Effector memory CD4-positive, alpha-beta T cell (primary cell): ENCODE measurements at places on chromosomes 5 and 9.

DNA sequence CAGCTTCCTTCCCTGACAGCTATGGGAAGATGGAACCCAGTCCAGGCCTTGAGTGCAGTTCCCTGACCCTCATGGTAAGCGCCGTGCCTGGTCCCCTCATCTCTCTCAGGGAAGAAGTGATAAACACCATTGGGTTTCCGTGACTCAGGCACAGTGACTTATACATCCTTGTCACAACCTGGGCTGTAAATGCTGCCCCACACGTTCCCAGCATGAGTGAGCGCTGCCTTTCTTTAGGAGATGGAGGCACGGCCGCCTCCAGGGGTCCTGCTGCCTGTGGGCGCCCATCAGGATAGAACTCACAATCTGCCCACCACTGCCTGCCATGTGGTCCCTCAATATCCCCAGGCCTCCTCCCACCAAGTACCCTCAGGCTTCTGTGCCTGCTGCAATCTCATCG lies 8.3 kb upstream of the NKD2 start:
- H3K4me1 ChIP-seq = peaks cover 25% of the 10 kb centered on the region
- H3K36me3 ChIP-seq = no peaks in the 10 kb centered on the region
- H3K27ac ChIP-seq = no peak overlapping the region
- no peak for DNase-seq
- H3K27me3 ChIP-seq = no peaks in the 10 kb centered on the region

- H3K4me3 ChIP-seq = no peak overlapping the region
- no peaks in the 10 kb centered on the region for H3K4me1 ChIP-seq
- H3K27ac ChIP-seq = no peak overlapping the region
- no peak for DNase-seq
Observed at GRCh38 chr5:78889369-78890140, 95.6 kb downstream of the ARSB start.

DNA sequence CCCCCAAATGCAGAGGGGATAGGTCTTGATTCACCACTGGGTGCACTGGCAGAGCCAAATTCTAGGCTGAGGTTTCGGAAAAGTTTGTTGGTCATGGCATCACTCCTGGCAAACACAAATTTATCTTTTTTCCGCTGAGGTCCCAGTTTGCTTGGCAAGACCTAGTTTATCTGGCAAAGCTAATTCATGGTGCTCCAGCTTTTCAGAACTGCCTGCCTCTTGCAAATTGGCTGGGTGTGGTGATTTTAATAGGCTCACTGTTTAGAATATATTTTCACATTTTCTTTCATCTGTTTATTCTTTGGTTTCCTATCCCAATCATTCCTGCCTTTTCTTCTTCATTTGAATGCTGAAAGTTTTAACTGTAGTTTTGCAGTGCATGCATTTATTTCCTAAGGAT lies 50.5 kb upstream of the MAMDC2 start:
- no peaks in the 10 kb centered on the region for H3K4me1 ChIP-seq
- H3K4me3 ChIP-seq = no peak overlapping the region
- no peaks in the 10 kb centered on the region for H3K27me3 ChIP-seq
- no peak overlapping the region for H3K27ac ChIP-seq

GRCh38 chr9:128389395-128390149 lies 18.4 kb downstream of the URM1 start:
- no peaks in the 10 kb centered on the region for H3K27me3 ChIP-seq
- no peak for DNase-seq
- H3K4me3 ChIP-seq = no peak overlapping the region
- no peak overlapping the region for H3K27ac ChIP-seq
- peaks cover 63% of the 10 kb centered on the region for H3K36me3 ChIP-seq
- no peaks in the 10 kb centered on the region for H3K4me1 ChIP-seq
